ENCODE measurements at places on chromosomes 3 and 15.
A peak's percentile ranks its signal among the peaks of the same experiment; 100 is the strongest.

DNA sequence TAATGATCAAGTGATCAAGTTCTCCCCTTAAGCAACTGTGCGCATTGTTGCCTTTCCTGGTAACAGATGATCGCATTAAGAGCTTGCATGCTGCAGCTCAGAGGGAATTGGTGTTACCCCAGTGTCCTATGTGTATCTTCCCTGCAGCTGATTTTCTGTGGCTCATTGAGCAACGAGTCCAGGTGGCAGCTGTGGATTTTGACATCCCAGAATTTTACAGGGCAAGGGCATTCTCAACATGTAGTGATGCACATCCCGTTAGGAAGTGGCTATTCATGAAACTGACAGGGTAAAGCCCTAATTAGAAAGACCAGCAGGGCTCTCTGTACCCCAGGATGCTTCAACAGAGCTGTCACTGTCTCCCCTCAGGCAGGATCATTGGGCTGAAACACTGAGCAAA, 232.8 kb downstream of the AGBL1 start:
- no peak for DNase-seq

- DNase-seq: no peak
Measured at GRCh38 chr15:27124287-27124871, 153.4 kb downstream of the GABRG3 start.

DNA sequence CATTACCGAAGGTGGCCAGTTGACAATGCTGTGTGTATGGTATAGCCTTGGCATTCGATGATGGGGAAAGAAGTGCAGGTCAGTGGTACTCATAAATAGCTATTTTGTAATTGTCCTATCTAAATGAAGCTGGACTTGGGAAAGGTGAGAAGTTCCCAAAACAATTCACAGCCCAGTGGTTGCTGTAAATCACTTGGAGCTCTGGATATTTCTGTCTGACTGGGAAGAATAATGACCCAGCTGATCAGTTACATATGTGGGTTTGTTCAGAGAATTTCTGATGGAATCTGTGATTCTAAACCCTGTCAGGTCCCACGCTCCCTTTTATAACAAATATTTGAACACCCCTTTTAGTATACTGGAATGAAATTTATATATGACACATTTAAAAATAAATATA, 133.9 kb upstream of the PFN2 start:
- no peak for DNase-seq

GRCh38 chr3:80000022-80000421, 232.2 kb upstream of the ROBO1 start:
- DNase-seq: no peak

GRCh38 chr15:72939514-72940228, 112.6 kb upstream of the NEO1 start:
- DNase-seq: no peak

- DNase-seq: no peak
Measured at GRCh38 chr15:26023231-26023630, 160.1 kb upstream of the ATP10A start.

- no peak for DNase-seq
Measured at GRCh38 chr15:63037976-63038720, 4.4 kb upstream of the TPM1 start.

GRCh38 chr3:100354850-100355249, 20.3 kb downstream of the NIT2 start:
- DNase-seq: no peak

GRCh38 chr3:16888785-16889607, 4.2 kb downstream of the PLCL2 start:
- DNase-seq: no peak

DNA sequence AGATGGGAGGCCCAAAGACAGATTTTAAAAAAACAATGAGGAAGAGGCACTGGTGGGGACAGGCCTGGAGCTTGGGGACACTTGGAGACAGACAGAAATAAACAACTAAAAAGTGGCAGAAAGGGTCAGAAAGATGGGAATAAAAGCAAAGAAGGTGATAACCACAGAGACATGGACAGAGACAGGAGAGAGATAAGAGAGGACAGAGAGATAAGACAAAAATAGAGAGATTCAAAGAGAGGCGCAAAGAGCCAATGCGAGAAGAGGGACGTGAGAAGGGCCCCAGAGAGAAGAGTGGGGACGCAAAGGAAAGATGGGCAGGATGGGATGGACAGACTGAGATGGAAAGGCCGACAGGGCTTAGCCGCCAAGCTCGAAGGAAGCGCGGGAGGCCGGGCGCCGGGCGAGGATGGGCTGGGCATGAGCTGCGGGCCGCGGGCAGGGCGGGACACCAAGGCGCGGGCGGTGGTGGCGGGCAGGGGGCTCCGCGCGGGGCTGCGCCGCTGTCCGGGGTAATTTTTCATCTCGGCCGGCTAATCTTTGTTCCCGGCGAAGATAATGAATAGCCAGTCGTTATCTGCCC, 3.1 kb upstream of the GATA2 start:
- DNase-seq: no peak

- DNase-seq: no peak
Measured at GRCh38 chr3:88137836-88138235, 11.9 kb upstream of the C3orf38 start.

DNA sequence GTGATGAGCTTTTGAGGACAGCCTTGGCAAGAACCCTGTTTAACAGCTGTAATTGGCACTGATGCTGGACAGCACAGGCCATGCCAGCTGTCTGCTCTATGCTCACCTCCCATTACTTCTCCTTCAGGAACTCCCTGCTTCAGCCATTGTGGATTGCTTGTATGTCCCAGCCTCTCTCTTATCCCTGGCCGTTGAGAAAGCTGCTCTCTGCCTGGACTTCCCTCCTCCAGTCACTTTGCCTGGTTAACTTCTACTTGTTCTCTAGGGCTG, 444.5 kb downstream of the EPHB1 start:
- DNase-seq: no peak

DNA sequence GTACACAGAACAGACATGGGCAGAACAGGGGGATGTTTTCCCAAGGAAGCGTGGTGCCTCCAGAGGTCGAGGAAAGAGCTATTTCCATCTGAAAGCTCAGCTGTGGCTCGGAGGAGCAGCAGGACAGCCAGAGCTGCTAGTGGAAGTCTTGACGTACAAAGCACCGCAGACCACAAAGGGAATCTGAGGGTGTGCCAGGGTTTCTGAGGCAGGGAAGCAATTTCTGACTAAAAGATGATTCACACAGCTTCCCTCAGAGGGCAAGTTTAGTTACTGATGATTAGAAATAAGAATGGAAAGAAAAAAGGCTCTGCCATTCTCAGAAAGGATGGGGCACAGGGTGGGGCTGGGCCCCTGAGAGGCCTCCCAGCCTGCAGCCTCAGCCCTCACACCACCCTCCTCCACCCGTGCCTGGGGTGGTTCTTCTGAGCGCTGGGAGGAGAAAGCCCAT, 45.8 kb upstream of the SEC13 start:
- DNase-seq: peak; percentile 97

DNA sequence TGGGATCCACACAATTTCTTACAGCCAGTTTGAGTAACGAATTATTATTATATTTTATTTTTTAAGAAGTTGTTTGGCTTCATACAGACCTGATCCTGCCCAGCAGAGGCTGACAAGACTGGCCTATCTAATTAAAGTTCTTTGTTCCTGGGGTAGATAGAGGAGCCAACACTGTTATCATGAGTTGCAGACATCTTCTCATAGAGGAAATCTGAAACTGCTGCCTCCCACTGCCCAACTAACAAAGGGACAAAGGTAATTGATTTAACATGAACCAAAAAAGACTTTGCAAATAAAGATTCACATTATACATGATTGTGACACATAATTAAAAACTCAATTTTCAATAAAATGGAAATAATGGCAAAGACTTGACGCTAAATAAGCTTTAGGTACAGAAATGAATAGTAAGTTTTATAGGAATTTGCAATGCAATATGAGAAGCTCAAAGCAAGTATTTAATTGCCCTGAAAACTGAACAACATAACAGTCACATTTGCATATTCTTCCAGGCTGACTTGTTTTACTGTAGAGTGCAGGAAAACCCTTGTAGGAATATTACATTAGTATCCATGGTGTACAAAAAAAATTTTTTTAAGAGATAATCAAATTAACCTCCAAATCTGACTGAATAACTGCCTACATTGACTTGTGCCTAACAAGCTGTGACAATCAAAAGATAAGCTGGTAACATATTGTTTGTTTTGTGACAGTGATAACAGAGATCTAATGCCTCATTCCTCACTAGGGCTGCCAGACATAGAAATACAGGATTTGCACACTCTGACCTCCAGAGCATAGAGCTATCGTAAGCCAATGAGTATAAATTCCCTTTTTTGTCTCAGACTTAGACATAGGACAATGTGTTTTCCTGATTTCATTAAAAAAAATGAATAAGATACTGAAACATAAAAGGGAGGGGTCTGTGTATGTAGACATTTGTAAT, 273.2 kb downstream of the MFSD1 start:
- DNase-seq: no peak

DNA sequence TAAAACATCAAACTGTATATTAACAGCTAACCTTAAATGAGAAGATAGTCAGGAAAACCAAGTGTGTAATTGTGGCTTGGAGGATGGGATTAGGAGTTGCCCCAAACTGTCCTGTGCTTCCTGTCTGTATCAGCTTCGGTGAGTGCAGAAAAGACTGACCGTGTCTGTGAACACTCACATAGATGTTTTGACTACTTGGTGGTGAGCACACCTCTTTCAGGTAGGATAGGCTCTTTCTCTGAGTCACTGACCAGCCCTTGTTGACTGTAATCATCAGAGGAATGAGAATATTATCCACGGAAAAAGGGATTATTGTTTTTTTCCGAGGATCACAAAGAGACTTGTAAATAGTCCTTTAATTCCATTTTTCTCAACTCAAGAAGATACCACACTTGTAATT, 51.5 kb downstream of the GMNC start:
- DNase-seq: no peak

DNA sequence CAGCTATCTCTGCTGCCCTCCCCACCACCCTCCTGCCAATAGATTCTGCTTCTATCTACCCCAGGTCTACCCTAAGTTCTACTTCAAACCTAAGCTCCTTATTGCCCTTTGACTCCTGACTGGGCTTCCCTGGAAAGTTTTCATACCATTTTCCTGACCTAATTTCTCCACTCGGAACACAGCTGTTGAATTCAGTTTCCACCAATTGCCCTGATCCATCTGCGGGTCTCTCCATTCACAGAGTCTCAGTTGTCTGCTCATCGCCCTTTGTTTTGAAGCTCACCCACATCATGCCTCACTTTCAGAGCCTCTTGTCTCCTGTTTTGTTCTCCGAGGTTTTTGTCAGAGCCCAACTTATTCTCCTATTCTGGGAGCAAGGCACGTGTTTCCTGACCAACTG, 56.8 kb upstream of the ABI3BP start:
- DNase-seq: no peak

GRCh38 chr3:29168696-29169095, 112.2 kb upstream of the RBMS3 start:
- no peak for DNase-seq

- DNase-seq: no peak
Measured at GRCh38 chr15:24848050-24848449, 106.7 kb upstream of the SNRPN start.

All from non-pigmented ciliary epithelial cell (primary cell).